ENCODE measurements at places on chromosomes 5 and 9.

DNA sequence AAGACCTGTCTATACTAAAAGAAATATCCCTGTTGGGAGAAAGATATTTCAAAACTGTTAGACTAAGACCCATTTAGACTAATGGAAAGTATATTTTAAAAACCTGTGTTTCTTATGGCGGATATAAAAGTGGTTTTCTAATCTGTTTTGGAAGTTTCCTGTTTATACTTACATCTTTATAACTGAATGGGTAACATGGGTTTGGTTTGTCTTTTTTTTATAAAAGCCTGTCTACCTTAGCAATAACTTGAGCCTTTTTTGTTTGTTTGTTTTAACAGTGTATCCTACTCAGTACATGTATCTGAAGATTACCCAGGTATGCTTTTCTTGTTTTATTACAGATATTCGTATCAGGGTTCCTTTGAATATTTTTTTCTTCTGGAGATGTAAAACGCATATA is 83.4 kb downstream of the PARP8 start:
- DNase-seq = no peak

DNA sequence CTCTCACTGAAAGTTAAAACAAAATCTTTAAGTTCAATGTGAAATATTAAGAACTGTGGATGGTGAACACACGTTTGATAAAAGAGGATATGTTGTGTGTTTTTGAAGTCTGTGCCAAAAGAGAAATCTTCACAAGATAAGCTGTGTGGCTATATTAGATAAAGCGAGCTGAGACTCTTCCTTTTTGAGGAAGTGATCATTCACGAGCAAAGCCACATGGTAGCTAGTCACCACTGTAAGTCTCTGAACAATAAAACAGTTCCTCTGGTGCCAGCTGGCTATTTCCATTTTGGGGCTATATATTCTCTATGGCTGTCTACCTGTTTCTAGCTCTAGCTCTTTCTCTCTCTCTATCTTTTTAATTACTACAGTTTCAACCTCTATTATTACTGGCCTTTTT is 1849.2 kb upstream of the C9orf72 start:
- no peak for DNase-seq

GRCh38 chr5:139961435-139962157 is 81.5 kb downstream of the NRG2 start:
- no peak for DNase-seq

GRCh38 chr5:98016771-98017170 is 756.7 kb upstream of the RGMB start:
- DNase-seq = no peak

- DNase-seq = peak; percentile 54
Measured at GRCh38 chr5:107669096-107670031, 1.4 kb downstream of the EFNA5 start.

GRCh38 chr5:54311176-54311677 is 854 bp upstream of the ARL15 start:
- DNase-seq = no peak

DNA sequence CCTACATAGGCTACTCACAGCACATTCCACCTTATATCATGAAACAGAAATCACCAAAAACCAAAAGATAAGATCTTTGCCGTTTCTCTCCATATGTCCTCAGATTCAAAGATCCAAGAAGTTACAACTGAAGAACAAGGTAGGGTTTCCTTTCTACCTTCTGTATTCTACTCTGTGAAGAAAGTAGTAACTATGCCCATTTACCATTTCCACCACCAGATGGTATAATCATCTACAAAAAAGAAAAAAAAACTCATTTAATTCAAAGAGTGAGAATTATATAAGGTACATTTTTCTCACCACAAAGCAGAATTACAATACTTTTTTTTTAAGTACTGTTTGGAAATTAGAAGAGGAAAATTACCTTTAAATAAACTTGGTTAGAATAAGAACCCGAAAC is 172.6 kb upstream of the PTGER4 start:
- no peak for DNase-seq

DNA sequence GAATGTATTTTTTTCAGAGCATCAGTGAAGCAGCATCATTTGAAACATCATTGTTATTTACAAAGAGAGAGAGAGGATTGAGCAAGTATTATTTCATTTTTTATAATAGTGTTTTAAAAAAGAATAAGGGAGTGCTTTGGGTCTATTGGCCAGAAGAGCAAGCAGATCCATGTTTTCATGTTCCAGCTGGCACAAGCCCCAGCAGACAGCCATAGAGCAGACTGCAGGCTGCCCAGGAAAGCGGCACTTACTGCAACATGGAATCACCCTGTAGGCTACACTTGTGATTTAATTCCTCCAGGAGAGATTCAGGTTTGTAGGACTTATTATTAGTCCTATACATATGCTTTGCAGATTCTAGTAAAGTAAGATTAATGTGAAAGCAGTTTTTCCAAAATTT is 407.0 kb upstream of the GRAMD2B start:
- no peak for DNase-seq

DNA sequence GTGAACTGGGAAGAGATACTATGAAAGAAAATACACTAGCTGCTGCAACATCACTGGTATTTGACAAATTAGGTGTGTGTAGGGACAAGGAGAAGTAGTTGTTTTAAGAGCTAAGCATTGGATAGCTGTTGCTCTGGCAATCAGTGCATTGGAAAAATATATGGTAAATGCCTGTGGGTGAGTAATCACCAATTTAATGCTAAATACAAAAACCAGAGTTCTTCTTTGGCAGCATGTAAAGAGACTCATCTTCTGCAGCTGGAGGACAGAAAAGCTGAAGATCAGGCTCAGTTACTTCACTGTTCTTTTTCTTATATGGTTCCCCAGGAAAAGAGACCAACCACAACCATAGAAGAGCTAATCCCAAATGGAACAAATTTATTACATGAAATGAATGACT is 201.8 kb upstream of the MPDZ start:
- DNase-seq = no peak

GRCh38 chr9:17083258-17083657 is 51.6 kb upstream of the CNTLN start:
- no peak for DNase-seq

DNA sequence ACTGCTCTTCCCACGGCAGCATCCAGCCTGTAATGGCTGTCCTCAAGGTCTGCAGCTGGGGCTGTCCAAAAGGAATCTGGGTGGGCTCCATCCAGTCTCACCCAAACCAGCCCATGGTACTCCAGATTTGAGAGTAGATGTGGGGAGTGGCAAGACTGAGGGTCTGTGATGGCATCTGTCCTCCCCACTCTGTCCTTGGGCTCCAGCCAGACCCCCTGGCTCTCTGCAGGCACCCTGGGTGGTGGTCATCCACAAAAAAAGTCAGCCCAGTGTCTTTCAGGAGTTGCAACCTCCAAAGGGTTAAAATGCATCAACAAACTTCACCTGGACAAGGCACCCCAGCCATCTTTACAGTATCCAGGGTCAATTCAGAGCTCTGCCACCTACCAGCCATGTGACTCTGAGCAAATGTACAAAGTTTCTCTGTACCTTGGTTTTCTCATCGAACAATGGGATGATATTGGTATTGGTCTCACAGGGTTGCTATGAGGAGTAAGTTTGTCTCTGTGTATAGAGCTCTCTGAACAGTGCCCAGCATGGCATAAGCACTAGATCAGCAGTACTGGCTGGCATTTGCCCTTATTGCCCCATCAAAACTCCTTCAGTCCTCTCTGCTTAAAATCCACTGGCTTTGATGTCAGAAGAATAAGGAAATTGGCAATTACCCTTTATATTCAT is 7.3 kb upstream of the S1PR3 start:
- DNase-seq = no peak

DNA sequence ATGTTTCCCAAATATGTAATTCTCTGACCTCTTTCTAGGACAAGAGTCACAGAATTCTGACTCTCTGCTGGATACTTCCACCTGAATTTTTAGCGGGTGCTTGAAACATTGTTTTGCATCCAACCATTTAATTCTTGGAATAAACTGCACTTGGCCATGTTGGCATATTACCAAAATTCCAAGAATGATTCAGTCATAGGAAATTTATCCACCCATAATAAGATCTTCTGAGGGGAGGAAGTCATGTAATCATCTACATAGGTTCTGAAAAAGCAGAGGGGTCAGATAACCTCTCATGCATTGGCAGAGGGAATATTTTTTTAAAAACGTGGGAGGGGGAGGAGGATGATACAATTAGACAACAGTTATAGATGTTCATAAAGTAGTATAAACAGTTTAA is 156.9 kb downstream of the PAM start:
- DNase-seq = peak; percentile 92

- no peak for DNase-seq
Measured at GRCh38 chr9:88216126-88216995, 78.1 kb upstream of the SPATA31C2 start.

DNA sequence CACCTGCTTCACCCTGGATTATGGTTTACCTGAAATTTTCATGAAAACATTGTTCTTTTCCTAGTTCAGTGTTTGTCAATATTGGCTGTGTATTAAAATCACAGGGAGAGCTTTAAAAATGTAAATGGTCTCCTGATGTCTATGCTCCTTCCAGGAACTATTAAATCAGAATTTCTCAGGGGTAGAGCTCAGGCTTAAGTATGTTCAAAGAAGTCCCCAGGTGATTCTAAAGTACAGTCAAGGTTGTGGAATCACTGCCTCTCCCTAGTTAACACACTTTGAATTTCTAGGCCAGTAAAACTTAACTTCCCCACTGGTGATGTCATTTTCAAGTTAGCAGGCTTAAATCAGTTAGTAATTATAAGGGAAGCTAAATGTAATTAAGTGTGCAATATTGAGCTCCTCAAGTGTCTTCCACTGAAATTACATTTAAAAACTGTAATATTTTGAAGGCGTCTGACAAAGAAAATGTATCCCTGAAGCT is 150.3 kb upstream of the SLC28A3 start:
- no peak for DNase-seq

DNA sequence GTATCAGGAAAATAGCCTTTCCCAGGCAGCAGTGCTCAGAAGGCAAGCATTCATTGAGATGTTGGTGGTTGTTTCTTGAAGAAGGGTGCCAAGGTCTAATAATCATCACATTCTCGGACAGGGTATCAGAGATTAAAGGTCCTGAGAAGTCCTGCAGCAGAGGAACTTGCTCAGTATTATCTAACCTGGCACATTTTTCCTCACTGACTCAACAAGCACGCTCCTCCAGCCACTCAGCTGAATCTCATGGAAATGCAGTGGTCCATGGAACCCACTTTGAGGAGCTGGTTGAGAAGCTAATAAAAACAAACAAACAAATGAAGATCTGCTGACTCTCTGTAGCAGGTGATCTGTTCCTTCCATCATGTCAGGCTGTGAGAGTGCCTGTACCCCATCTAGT is 35.3 kb upstream of the ICE1 start:
- peak; percentile 82 for DNase-seq

GRCh38 chr9:105093685-105094084 is 150.8 kb upstream of the SLC44A1 start:
- no peak for DNase-seq

DNA sequence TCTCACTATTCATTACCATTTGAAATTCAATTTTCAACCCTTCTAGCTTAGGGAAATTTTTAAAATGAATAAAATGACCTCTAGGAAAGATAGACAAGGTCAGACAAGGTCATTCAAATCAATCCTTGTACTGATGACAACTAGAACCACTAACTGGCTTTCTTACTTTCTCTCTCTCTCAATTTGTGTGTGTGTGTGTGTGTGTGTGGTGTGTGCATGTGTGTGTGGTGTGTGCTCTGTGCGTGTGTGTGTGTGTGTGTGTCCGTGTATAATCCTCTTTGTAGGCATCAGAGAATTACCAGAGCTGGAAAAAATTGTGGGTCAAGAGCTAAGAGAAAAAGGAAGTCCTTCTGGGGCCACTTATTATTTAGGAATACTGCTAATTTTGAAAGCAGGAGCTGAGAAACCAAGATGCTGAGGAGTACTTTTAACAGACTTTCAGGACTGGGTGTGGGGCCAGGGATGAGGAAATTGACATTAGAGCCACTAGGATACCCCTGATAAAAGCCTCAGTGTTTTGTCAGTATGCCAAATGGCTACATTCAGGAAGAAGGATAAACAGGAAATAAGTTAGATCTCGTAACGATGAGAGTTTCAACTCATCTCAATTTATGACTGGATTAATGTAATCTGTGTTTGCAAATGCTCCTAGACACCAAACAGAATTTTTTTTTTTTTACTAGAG is 723.3 kb downstream of the CETN3 start:
- no peak for DNase-seq

GRCh38 chr5:58394339-58394738 is 65.5 kb downstream of the PLK2 start:
- DNase-seq = no peak

- DNase-seq = peak; percentile 87
Measured at GRCh38 chr9:90642570-90643539, at the start of gene DIRAS2. DIRAS2 (minus strand) TSS chr9:90642824; CDS start chr9:90613827, 28,997 bp downstream.

DNA sequence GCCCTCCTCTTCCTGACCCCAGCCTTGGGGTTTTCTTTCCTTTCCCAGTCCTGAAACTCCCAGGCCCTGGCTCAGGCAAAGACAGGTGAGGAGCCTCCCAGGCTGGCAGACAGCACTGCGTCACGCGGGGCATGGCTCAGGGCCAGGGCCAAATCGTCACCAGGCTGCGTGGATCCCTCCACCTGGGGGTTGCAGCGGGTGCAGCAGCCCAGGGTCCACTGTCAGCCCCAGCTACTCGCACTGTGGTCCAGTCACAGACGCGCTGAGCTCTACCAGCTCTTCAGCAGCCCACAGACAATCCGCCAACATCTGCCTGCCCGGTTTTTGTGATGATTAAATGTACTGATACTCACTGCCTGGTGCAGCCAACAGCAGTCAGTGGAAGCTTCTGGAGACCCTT is 12.1 kb downstream of the FAM78A start:
- no peak for DNase-seq

- no peak for DNase-seq
Measured at GRCh38 chr5:148312153-148312552, at the start of gene SPINK7. SPINK7 (plus strand) TSS chr5:148312423; CDS start chr5:148312484, 61 bp downstream.
